ENCODE measurements at places on chromosomes 2 and 18. TPM values are rescaled to one million over a fixed set of nuclear protein-coding genes. Genes with fewer than 3 reads are reported as not detected.

GRCh38 chr18:13237073-13237472 lies 18.5 kb downstream of the LDLRAD4 start:
- DNase-seq = peak; percentile 24

GRCh38 chr2:11103984-11104793 lies 51.1 kb upstream of the SLC66A3 start:
- DNase-seq = no peak

GRCh38 chr2:46769809-46770208 lies 145.8 kb downstream of the MCFD2 start:
- DNase-seq = no peak

DNA sequence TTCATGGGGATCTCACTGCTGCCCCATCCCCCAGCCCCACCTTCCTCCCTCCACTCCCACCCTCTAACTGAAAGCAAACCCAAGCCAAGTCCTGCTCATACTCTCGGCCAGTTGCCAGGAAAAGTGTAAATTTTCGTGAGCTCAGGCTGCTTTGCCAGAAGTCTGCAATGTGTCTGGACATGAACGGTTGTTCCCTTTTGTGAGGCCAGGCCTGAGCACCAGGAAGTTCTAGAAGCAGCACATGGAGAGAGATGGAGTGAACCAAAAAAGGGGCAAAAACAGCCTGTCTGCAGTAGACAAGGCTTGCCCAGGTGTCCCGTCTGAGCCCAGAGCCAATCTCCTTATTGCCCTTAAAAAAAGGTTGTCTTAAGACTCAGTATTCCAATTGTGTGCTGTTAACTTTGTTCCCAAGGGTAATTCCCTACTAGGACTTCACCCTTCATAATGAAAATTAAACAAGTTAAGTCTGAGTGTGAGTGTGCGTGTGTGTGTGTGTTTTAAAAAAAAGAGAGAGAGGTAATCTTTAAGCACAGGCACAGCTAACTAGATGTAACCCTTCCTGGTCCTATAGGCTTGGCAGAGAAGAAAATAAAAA lies 247.1 kb downstream of the BCL11A start:
- DNase-seq = no peak

- DNase-seq = no peak
Measured at GRCh38 chr2:175890636-175891242, 111.3 kb downstream of the LNPK start.

- DNase-seq = no peak
Measured at GRCh38 chr2:169796441-169796840, 2.2 kb upstream of the SSB start.

- DNase-seq = no peak
Measured at GRCh38 chr2:130963849-130964793, 127.4 kb downstream of the ARHGEF4 start.

- DNase-seq = no peak
Measured at GRCh38 chr2:7573166-7573825, 656.1 kb downstream of the RNF144A start.

DNA sequence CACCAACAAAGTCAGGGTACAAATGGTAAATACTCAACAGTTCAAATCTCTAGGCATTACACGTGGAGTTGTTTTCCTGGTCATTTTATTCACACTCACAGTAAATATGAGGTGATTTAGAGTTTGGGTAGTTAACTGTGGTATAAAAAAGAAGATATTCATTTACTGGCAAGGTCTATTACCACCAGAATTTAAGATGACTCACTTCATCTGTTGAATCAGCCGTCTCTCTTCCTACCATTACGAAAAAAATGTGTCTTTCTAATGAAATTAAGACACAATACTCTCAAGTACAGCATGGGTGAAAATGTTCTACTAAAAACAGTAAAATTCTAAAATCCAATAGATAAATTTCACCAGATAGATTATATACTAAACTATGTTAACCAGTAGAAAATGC lies 21.0 kb upstream of the GPR75 start:
- DNase-seq = no peak

- no peak for DNase-seq
Measured at GRCh38 chr18:23524213-23524707, 20.9 kb downstream of the RMC1 start.

GRCh38 chr2:37869304-37869703 lies 55.8 kb upstream of the RMDN2 start:
- DNase-seq = no peak

DNA sequence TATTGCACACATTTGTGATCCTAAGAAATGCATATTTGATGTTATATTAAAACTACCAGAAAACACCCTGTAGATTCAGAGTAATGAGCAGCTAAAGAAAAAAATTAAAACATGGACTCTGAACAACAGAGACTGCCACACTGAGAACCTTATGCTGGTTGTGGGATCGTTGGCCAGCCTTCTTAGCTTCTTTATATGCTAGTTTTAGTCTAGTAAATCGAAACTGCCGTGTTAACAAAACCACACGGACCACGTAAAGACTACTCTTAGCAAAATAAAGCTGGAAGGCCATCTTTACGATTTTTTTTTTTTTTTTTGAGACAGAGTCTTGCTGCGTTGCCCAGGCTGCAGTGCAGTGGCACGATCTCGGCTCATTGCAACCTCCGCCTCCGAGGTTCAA lies 22.8 kb downstream of the PER2 start:
- DNase-seq = peak; percentile 6

DNA sequence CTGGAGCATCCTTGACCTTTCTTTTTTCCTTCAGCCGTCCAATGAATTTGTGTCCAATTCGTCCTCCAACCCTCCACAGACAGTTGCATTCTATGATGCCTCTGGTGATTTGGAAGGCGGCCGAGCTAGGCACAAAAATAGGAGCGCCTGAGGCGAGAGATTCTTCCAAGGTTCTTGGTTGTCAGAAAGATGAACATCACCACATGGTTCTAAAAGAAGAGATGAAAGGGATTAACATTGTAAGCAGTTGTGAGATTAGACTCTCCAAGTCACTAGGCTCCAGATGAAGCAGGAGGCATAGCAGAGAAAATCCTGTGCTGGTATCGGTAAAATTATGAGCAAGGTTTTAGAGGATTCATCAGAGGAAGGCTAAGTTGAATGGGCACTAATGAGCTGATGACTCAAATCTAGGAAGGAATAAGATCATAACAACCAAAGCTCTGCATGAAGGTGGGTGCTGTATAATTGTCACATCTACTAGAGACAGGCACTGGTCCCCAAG lies 75.4 kb upstream of the MAP4K3 start:
- no peak for DNase-seq

DNA sequence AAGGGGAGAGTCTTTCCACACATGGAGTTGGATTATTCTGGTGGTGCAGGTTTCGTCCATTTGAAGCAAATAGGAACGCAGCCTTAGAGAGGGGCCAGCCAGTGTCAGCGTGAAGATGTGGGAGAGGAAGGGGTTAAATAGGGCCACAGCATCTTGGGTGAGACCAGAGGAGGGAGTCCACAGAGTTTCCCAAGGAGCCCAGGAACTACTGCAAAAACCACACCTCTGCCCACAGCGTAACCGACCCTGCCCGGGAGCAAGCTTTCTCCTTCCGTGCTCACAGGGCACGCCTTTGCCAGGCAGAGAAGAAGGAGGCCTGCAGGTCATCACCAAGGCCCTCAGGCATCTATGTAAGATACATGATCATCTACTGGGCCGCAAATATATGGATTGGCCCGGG lies 314.5 kb downstream of the AGAP1 start:
- DNase-seq = no peak

GRCh38 chr2:144133936-144134665 lies 385.8 kb downstream of the ZEB2 start:
- no peak for DNase-seq

The REG1B gene
- not detected for total RNA-seq

The TPO gene
- 0.21 TPM for total RNA-seq

The EPHA4 gene
- total RNA-seq = 13.8 TPM

The OTOS gene
- not detected for total RNA-seq

The FKBP1B gene
- total RNA-seq = 16.4 TPM

The CCDC141 gene
- 40.5 TPM for total RNA-seq

The TMEM198 gene
- total RNA-seq = 1.4 TPM

The IL1RN gene
- 20.1 TPM for total RNA-seq
